ENCODE measurements at places on chromosomes 5 and 9.

GRCh38 chr9:117624106-117624505 is 80.1 kb upstream of the TLR4 start:
- DNase-seq = no peak

DNA sequence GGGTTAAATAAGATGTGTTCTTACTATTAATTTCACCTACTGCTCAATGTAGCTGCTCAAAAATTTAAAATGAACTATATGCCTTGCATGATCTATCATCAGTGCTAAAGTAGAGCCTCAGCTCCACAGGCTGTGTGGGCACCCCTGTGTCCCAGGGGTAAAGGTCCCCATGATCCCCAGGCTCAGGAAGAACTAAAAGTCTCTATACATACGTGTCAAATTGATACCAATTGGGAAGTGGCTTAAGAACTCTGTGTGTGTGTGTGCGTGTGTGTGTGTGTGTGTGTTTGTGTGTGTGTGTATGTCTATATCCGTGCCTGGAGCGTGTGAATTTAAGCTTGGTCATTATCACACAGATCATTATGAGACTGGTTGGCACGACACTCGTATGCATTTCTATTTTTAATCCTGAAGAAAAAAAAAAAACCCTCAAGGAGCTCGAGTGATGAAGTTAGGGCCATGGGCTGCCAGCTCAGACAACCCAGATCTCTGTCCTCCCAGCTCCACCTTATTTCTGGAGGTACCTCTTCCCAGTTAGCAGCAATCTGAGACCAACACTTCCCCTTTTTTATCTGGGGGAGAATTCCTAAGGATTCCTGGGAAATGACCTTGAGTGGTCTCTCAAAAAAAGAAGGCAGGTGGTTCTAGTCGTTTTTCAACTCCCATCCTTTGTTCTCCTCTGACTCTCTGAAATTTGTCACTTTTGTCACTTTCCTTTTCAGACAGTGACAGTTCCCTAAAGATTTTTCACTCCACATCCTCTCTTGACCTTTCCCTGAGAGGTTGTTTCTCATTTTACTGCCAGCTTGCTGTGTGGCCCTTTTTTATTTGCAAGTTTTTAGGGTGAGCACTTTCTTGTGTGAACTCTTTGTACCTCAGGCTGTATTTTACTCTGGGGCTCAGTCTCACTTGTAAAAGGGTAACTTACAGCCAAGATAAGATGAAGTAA is 45.7 kb upstream of the CTXN3 start:
- DNase-seq = no peak

GRCh38 chr5:67215519-67216471 is 19.2 kb upstream of the CD180 start:
- DNase-seq = peak; percentile 92

DNA sequence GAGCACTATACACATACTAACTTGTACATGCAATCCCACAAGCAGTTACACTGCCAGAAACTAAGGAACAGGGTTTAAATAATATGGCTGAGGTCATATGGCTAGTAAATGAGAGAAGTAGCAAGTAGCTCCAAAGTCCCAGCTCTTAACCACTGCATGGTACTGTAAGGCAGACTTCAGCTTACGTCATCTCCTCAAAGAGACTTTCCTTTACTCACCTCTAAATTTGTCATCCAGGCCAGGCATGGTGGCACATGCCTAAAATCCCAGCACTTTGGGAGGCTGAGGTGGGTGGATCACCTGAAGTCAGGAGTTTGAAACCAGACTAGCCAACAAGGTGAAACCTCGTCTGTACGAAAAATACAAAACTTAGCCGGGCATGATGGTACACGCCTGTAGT is 20.4 kb upstream of the SELENOP start:
- DNase-seq = no peak

- no peak for DNase-seq
Measured at GRCh38 chr9:129323376-129323998, 145.4 kb upstream of the IER5L start.

DNA sequence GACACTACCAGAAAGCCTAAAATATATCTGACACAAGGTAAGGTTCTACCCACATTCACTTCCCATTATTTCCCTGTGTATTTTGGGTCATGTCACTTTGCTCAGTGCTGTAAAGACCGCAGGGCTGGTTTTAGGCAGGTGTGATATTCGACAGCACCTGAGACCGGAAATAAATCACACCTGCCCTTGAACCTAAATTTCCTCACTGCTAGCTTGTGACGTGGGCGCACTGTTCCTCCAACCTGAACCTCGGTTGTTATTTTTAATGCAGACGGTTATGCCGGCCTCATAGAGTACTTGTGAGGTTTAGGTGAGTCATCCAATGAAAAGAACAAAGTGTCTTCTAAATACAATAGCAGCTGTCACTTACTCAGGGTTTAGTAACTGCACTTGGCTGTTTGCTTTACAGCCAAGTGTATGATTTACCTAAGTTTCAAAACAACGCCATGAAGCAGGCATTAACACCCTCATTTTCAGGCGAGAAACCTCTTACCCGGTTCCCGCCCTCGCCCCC is 20.7 kb upstream of the ZNF782 start:
- DNase-seq = no peak

GRCh38 chr5:161001604-161002003 is 149.6 kb upstream of the ATP10B start:
- DNase-seq = no peak

DNA sequence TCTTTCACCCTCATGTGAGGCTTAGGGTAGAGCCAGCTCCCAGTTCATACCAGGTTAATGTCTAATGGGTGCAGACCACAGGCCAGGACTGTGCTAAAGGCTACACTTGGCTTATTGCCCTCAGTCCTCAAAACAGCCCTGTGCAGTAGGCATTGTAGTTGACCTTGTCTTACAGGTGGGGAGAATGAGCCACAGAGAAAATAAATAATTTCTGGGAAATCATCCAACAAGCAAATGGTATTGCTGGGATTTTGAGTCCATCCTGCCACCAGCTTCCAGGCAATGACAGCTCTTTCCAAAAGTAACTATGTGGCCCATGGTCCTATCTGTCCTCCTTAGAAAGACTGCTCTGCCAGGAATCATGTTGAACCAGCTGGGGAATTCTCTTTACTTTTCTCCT is 450.0 kb downstream of the GADD45G start:
- no peak for DNase-seq

DNA sequence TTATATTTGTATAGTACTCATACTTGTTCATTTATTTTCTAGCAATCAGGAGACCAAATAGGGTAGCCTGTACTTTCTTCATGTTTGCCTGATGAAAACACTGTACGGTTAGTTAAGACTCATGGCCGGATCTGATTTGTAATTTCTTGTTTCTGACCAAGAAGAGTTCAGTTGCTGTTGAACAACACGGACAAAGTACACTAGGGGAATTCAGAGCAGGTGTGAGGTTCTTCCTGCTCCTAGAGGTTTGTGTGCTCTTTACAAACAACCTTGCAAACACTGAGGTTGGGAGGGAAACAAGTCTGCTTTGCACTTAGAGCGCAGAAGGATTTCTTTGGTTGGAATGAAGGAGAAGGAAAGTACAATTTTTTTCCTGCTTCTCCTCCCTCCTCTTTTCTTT is 69.7 kb downstream of the TRIO start:
- DNase-seq = no peak

DNA sequence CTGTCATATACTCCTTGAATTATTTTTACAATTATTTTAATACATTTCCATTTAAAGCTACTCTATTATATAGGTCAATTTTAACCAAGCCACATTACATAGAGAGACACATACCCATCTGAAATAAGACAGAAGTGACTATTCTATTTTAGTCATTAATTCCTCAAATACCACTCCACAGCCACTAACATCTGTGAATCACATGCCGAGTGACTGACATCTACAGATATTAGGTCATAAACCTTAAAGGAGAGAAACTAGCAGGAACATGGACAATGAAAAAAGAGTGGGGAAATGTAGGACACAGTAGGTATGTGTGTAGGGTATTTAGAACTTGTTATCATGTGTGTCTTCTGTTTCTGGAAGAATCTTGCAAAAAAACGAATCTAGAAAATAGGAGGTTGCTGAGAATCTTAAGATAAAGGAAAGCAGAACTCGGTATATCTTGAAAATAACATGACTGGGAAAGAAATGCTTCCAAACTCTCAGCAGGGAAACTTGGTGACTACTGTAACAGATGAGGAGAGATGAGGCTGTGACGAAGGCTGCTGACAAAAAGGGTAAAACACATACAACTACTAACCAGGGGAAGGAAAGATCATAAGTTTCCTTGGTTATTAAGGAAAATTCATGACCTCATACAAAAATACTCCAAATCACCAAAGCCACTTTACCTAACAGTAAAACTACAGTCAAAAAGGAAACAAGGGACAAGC is 84.6 kb downstream of the PLPP1 start:
- DNase-seq = no peak

DNA sequence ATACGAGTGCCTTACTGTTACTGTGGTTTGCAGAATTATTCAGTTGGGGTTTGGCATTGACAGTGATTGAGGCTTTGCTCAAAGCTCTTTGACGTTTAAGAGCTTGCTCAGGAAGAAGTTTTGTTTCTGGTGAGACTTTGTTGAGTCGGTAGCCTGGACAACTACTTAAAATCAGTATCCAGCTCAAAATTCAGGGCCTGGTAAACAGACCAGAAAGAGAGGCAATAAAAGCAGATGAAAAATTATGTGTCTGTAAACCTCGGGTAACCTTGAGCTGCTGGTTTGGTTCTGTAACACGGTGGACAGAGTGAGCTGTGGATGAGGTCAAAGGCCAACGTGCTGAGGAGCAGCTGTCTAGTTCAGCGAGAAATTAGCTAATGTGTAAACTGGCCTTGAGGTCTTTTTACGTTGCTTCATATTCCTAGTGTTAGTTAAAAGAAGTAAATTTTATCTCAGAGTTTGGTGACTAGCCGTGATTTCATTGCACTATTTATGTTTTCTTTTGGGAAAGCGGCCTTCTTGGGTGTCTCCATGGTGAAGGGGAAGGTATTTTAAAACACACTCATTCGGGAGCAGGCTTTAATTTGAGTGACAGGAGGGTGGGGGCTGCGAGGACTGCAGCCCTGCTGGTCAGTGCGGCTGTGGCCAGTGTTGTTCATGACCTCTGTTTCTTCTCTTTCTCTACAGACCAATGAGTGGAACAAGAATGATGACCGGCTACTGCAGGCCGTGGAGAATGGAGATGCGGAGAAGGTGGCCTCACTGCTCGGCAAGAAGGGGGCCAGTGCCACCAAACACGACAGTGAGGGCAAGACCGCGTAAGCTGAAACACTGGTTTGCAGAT is 82.0 kb upstream of the TTC23L start:
- DNase-seq = no peak

DNA sequence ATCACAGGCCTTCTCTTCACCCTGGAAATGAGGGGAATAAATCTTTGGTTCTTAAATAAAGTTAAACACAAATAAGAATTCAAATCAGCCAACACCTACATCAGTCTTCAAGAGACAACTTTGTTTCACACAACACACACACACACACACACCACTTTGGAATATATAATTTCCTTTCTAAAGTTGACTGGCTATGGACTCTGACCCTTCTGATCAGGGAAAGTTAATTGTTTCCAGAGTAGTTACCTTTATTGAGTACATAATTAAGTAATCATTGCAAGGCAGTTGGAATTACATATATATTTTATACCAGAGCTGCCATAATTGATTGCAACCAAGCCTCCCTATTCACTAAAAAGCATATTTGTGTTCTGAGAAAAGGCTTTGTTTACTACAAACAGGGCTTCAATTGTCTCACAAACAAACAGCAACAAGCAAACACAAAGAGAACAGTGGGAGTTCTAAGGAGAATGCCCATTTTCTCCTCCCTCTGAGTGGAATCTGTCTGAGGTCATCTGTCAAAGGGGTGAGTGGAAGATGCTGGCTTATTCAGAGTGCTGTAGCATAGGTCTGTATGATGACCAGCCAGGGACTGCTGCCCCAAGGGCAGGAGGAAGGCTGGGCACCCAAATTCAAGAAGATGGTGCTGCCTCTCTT is 136.6 kb downstream of the SEMA6A start:
- DNase-seq = no peak

GRCh38 chr5:96871027-96871399 is 5.3 kb upstream of the ERAP2 start:
- no peak for DNase-seq

DNA sequence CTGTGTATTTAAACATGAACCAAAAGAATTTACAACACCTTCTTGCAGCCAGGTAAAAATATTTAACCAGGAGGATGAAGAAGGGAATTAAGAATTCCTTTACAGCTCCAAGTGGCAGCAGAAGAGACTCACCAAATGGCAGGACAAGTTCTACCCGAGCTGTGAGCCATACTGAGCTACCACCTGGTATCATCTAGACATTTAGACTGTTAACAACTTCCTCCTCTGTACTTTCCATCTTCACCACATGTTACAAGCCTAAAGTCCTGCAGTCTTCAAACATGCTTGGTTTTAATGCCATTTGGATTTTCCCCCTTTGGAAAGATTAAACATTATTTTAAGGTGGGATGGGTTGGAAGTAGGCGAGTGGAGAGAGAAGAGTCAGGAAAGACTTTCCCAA is 190.2 kb downstream of the TRPM6 start:
- DNase-seq = no peak

DNA sequence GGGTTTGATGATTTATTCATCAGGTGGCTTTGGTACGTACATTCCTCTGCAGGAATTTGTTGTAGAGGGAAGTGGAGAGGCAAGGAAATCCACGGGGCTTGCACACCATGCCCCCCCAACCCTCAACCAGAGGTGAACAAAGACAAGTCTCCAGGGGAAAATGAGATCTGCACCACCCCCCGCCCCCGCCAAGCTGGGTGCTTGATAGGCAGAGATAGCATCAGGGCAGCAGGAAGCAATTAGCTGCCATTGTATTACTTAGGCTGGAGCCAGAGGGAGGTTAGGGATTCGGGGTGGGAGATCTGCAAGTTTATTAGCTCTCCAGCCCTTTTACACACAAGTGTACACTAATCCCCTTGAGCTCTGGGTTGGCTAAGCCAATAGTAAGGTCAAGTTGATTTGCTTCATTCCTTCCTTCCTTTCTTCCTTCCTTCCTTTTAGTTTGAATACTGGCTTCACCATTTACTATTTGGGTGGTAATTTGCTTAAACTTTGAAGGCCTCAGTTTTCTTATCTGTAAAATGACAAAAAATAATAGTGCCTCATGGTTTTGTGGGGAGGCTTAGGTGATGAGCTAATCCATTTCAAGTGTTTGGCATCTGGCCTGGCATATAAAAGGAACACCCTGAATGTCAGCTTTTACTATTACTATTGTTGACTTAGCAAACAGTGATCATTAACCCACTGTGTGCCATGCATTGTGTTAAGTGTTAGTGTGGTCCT is 34.1 kb downstream of the SPRY4 start:
- no peak for DNase-seq

GRCh38 chr5:95939465-95939864 is 22.2 kb downstream of the ELL2 start:
- DNase-seq = no peak

- no peak for DNase-seq
Measured at GRCh38 chr5:59661311-59661710, 232.2 kb downstream of the PDE4D start.

DNA sequence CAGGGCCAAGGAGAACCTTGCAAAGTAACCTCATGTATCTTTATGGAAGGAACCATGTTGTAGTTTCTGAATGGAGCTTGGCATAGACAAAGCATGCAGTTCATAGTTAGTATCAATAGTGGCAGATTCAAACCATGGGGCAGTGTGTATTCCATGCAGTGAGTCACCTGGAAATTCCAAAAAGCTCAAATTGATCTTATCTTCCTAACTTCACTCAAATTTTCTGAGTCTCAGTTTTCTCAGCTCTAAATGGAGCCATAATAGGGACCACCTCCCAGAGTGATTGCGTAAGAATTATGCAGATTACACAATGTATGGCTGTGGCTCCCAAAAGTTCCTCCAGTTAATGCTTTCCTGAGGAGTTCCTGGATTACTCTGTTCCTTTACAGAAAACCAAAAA is 549.9 kb upstream of the KLF4 start:
- DNase-seq = no peak

- no peak for DNase-seq
Measured at GRCh38 chr5:14675865-14676300, 11.4 kb downstream of the OTULIN start.

Data from T-helper 1 cell (primary cell).